Fibroblast of skin of right biceps (primary cell): ENCODE measurements at places on chromosomes 2 and 18.
A peak's percentile ranks its signal among the peaks of the same experiment; 100 is the strongest.

DNA sequence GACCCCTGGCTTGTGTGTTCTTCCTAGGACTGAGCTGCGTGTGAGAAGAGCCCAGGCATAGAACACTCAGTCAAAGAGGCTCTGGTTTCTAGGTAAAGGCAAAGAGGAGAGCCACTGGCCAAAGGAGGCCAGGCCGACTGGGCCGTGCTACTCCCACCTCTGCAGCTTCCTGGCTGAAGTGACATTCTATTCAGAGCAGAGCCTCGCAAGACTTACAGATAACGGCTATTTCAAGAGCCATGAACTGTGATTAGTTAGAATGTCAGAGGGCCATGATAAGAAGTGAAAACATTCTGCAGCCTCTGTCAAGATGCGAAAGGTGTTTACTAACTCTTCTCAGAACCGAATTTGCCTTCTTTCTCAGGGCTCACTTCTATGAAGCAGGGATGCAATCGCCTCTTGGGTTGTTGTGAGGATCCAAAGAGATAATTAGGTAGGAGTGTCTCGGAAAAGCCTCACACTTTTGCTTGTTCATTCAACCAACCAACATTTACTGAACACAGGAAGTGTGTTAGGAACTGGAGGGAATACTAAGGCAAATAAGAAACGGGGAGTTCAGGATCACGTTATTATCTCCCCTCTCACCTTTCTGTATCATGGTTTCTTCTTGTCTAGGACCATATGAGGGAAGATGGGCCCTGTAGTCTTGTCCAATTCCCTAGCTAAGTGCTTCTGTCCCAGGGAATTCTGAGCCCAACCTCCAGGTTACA, 3.4 kb upstream of the DNAJC5G start:
- no peak for DNase-seq

DNA sequence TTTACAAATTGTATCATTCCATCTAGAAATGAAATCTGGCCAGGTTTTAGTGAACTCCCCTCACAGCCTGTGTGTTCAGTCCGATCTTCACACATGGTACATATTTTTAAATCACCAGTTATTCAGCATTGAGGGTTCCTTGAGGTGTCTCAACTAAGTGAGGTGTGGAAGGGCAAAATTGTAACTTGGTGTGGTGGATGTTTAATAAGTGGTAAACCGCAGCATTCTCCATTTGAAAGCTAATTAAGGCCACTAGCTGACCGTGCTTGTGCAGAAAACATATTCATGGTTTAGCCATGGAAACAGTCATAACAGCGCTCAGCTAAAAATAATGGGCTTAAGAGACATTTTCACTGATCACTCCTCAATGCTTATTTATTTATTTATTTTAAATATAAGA, 786.2 kb upstream of the FANCL start:
- DNase-seq, result no peak

- no peak for DNase-seq
Observed at GRCh38 chr18:28079883-28080282, 97.0 kb downstream of the CDH2 start.

- no peak for DNase-seq
Observed at GRCh38 chr2:130823886-130824491, 12.7 kb upstream of the ARHGEF4 start.

GRCh38 chr2:65489269-65489668, 56.9 kb upstream of the SPRED2 start:
- DNase-seq, result no peak

- no peak for DNase-seq
Observed at GRCh38 chr2:219967247-219968245, 340.1 kb downstream of the SLC4A3 start.

DNA sequence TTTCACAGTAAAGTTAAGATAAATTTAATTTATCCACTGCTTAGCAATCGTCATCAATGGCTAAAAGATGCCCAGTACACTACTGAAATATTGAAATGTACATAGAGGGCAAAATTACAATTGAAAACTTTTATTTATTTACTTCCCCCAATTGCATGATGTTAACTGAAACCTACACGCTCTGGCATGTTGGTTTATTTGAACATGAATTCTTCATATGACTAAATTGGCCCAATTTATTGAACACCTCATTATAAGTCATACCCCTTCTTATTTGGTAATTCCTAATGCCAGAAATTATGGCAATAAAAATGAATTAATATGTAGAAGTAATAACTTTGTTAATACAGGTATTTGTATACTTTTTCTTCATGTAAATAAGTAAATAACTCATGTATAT, 183.0 kb upstream of the ZC3H15 start:
- no peak for DNase-seq

- no peak for DNase-seq
Observed at GRCh38 chr2:113182471-113183260, 8.9 kb downstream of the PSD4 start.

GRCh38 chr18:55031164-55031563, 71.9 kb upstream of the CCDC68 start:
- no peak for DNase-seq

DNA sequence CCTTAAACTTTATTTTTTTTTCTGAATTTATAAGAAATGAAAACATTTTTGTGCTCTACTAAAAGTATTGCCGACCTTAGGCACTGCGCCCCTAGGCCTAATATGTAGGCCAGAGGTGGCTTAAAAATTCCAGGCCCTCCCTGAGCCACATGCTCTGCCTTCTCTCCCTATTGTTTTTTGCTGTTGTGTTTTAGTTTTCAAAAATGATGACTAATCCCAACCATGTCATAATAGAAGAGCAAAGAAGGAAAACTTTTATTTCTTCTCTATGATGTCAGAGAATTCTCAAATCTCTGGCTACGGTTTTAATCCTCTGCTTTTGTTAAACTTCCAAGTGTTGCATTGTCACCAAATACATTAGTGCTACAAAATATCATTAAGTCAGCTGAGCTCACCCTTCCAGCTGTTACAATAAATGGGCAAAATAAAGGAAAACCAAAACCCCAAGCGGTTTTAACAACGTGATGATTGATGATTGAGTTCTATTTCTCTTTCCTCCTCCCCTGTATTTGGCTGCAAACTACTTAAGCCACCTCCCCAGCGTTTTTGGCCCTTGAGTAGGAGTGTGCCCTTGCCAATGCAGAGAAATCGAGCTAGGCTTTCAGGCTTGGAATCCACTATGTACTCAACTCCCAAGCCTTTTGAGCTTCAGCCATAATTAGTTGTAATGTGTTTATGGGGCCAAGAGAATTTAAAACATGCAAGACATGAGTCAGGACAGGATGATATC, 163.5 kb upstream of the POU3F3 start:
- no peak for DNase-seq

DNA sequence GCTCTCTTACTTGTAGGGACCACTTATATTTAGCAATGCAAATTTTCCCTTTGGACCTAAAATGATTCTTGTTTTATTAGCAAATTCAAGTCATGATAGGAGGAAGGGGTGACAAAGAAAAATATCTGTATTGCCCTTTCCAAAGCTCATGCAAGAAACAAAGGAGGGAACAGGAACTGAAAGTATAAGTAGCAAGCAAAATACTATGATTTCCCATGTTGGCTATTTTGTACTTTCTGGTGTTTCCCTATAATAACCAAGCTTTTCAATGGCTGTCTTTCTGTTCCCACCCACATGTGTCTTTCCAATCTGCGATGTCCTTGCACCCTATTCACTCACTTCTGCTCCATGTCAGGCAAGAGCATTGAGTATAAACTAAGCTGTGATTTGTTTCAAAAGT, 279.7 kb downstream of the RNF144A start:
- no peak for DNase-seq

- DNase-seq, result peak; percentile 11
Observed at GRCh38 chr2:44740678-44741077, 200.8 kb upstream of the SIX3 start.

DNA sequence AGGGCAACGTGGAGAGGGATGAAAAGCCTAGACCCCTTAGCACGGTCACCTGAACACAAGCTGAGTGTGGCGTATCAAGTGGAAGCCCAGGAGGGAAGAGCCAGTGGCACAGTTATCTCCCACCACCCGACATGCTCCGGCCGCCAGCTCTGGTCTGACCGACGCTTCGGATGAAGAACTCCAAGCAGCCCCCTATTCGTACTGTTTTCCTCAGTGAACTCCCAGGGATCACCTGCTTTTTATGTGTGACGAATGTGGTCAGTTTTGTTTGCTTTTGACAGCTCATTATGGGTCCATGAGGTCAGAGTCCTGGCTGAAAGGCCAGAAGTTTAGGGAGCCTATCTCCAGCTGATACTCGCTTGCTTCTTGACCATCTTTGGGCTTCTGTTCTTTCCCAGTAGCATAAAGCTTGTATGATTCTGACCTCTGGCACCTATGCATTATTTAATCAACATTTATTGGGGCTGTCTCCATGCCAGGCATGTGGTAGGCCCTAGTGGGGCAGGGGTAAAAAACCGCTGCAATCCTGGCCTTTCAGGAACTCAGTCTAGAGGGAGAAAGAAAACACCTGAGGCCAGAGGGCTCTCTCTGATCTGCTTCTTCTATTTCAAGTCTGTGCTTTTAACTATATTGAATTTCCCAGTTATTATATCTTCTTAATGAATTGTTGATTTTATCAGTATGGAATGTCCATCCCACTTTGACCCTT, 33.0 kb upstream of the MRPL33 start:
- no peak for DNase-seq

GRCh38 chr2:226267516-226268289, 531.9 kb downstream of the IRS1 start:
- peak; percentile 22 for DNase-seq

- DNase-seq, result no peak
Observed at GRCh38 chr2:72998234-72998651, 73.3 kb downstream of the SFXN5 start.

DNA sequence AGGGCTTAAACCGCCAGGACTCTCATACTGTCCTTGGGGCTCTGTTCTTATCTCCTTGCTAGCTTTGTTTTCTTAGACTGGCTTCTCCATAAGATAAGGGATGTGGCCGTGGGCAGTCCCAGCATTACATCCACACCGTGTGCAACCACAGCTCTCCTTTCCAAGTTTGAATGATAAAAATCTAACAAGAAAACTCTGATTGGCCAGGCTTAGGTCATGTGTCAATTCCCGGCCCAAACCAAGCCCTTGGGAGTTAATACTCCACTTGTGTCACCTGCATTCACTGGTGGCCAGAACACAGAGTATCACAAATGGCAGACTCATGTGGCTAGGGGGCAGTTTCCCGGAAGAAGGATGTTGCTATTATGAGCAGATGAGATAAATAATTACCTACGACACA, 43.2 kb upstream of the KDM3A start:
- no peak for DNase-seq

DNA sequence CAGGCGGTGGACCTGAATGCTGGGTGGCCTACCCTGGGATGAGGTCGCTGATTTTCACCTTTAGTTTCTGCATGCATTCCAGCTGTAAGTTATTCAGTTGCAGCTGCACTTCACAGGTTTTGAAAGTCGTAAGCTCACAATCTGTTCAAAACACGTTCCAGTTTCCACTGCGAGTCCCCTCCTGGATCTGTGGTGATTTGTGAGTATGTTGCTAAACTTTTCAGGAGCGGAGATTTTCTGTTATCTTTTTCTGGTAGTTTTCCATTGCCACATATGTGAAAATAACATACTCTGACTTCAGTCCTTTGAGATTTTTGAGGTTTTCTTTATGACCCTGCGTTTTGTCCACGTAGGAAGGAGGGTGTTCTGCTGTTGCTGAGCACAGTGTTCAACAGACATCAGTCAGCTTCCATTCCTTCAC, 102.1 kb downstream of the SNTG2 start:
- DNase-seq, result peak; percentile 64

GRCh38 chr2:151437630-151438029, 27.9 kb downstream of the RIF1 start:
- peak; percentile 25 for DNase-seq

- no peak for DNase-seq
Observed at GRCh38 chr2:14180333-14180732, 452.2 kb upstream of the LRATD1 start.

GRCh38 chr2:64787698-64788097, 134.0 kb upstream of the SERTAD2 start:
- DNase-seq, result no peak

- DNase-seq, result no peak
Observed at GRCh38 chr2:38330754-38331153, 46.3 kb downstream of the ATL2 start.

DNA sequence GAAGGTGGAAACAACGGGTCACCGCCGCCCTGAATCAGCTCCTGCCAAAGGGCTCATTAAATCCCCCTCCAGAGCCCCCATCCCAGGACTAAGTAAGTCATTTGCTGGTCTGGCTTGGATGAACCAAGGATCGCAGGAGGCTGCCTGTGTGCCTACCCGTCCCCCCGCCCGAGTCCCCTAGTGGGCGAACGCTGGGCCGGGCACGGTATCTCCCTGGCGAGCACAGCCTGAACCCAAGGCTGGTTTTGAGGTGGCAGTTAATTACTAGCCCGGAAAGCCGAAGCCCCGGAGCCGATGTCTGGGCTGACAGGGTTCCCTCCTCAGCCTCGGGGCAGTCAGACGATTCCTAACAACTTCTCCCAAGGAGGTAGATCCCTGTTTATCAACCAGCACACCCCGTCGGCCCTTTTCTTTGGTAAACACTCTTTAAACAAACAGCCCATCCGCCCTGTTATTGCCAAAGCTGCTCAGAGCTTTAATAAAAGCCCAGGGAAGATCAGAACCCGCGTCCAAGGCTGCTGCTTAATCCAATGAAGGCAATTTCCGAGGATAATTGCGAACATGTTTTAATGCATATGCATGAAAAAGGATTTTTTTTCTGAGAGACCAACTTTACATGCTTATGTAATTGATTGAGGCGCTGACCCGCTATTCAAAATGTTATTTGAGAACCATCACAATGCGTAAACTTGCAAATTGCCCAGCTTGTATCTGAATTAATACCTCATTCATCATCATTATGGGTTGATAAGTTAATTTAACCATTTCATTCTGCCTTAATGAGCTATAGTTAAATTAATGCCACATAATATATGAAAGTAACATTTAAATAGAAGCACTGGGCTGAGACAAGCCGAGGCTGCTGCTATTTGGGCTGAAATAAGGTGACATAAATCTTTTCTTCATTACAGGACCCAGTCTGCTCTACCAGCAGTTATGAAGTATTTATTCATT, 10.5 kb downstream of the EVX2 start:
- DNase-seq, result no peak

DNA sequence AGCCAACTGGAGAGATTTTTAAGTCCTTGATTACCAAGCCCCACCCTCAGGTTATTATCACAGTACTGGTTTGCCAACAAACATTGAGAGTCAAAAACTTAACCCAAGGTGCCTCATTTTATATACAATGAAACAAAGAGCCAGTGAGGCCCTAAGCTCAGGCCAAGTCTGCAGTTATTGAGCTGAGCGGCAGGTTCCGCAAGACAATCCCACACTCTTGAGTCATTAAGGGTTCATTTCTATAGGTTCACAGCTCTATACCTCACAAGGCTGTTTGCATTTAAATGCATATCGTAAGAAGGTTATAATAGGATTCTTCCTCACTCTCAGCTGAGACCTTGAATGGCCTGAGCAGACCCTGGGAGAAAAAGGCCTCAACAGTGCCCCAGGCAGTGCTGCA, 268.4 kb upstream of the RGPD4 start:
- DNase-seq, result no peak

- DNase-seq, result no peak
Observed at GRCh38 chr2:45963816-45964215, 312.3 kb downstream of the PRKCE start.

GRCh38 chr2:19819097-19820065, 82.4 kb downstream of the TTC32 start:
- DNase-seq, result peak; percentile 90
